Stimulated activated CD8-positive, alpha-beta memory T cell treated with anti-CD3 and anti-CD28 coated beads, Interleukin-2, amount 100 ng/mL, for 1 hour (primary cell): ENCODE measurements at places on chromosomes 16 and 17.

DNA sequence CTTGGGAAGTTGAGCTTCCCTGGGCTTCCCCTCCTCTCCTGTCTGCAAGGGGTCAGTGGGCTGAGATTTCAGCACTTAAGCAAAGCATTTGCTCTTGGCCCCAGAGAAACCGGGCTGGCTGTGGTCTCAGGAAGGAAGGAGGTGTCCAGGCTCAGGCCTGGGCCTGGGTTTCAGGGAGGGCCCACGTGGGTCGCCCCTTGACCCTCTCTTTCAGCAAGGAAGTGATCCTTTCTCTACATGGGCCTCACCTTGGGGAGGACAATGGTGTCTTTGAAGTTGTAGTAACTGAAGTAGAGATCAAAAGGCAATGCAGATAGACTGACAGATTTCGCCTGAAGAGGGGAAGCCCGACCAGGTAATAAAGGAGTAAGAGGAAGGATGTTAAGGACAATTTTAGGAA is 2.7 kb downstream of the NOD2 start:
- no peak for DNase-seq

GRCh38 chr16:9381905-9382304 is 290.5 kb downstream of the HAPSTR1 start:
- no peak for DNase-seq

- no peak for DNase-seq
Measured at GRCh38 chr17:6686026-6686425, 27.1 kb downstream of the SLC13A5 start.

- no peak for DNase-seq
Measured at GRCh38 chr16:86513471-86514277, 3.3 kb downstream of the FOXF1 start.

- no peak for DNase-seq
Measured at GRCh38 chr16:86791287-86792035, 213.1 kb downstream of the FOXL1 start.

DNA sequence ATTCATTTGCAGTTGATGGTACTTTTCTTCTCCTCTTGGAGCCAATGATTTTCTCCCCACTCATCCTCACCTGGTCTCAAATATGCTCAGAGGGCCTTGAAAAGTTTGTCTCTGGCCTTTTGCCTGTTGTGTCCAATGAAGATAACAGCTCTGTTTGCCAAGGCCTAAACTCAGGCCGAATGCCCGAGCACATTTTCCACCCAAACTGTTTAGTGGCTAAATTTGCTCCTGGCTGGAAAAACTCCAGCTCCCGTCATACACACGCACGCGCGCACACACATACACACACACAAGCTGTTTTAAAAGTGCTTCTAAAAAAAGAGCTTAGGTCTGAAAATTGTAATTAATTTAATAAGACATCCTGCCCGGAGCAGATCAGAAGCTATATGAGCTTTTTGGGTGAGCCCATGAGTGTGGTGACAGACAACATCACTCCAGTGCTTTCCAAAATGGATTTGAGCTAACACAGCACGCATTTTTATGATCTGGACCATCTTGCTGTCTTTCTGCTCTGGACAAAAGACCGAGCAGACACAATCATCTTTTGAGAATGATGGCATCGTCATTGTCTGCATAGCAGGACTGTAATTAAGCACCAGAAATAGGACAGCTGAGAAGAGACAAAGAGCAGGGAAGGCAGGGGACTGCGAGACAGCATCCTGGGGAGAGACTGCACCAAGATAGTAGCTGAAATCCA is 48.9 kb downstream of the IRX6 start:
- DNase-seq = no peak

- DNase-seq = no peak
Measured at GRCh38 chr17:2692781-2693135, 18.8 kb downstream of the CLUH start.

- no peak for DNase-seq
Measured at GRCh38 chr16:77553130-77553529, 118.3 kb upstream of the ADAMTS18 start.

- no peak for DNase-seq
Measured at GRCh38 chr17:5485270-5486205, at the start of gene DERL2. TSS of gene DERL2 (minus strand) at chr17:5486178. CDS start at chr17:5486161, 17 bp downstream.

DNA sequence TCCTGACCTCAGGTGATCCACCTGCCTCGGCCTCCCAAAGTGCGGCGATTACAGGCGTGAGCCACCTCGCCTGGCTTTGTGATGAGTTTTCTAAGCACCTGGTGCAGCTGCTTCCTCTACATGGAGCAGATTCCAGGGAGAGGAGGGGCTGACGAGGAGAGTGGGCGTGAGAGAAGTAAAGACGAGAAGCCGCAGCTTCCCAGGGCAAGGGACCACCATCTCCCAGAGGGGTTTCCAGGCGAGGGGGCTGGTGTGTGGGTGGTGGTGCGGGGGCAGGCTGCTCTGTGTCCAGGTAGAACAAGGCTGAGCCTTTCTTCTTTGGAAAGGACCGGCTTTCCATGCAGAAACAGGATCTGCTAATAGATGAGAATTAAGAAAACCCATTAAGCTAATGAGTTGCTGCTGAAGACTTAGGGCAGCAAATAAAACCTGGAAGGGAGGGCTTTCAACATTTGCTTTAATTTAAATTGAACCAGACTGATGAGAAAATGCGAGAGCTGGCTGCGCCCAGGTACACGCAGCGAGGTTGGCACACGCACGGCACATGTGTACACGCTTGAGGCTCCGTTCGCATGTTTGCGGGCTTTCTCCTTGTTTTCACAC is 236.7 kb downstream of the RBFOX3 start:
- no peak for DNase-seq
